ENCODE measurements at places on chromosomes 13 and 19.

GRCh38 chr13:111114362-111115060 lies 599 bp upstream of the ARHGEF7 start:
- no peak for DNase-seq

GRCh38 chr13:51675385-51675784 lies 91.1 kb downstream of the WDFY2 start:
- no peak for DNase-seq

DNA sequence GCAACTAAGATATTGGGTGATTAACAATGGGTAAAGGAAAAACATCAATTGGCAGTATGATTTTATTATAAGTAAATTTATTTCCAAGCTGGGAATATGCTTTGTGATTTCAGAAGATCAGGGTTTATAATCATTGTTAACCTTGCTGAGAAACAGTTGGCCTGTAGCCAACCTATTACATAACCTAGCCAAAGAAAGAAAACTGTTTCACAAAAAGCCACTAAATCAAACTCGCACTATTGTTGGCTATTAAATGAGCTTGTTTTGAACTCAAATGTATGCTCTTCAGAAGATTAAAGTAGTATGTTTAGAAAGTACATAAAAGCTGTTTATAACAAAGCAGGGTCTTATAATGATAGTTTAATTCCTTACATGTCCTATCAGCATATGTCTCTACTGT lies 151.7 kb downstream of the LHFPL6 start:
- no peak for DNase-seq

DNA sequence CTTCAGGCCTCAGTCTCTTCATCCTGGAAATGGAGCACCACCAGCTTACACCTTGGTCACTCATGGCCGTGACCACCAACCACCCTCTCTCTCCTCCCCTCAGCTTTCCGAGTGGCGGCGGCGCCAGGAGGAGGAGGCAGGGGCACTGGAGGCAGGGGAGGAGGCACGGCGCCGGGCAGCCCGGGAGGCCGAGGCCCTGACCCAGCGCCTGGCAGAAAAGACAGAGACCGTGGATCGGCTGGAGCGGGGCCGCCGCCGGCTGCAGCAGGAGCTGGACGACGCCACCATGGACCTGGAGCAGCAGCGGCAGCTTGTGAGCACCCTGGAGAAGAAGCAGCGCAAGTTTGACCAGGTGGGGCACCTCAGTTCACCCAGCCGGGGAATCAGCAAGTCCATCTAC lies 47.7 kb downstream of the KCNC3 start:
- DNase-seq = no peak

- DNase-seq = no peak
These were observed 627.2 kb downstream of the UQCRFS1 start for GRCh38 chr19:28585796-28586195.

- DNase-seq = no peak
These were observed 230.2 kb downstream of the TDRD3 start for GRCh38 chr13:60627071-60627686.

DNA sequence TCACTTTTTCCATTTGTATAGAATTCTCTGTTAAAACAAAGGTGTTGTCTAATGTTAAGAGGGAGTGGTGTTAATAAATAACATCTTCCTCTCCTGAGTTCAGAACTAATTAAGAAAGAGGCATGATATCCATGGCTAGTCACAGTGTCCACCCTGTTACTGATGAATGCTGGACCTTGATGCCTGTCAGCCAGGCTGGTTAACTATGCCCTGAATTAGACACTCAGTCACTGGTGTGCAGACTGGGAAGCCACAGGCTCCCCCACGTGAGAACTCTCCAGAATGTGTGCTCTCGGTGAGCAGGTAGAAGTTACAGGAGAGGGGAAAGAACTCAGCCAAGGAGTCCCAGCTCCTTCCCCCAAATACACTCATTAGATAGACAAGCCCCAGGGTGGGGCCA lies 56.1 kb upstream of the RNF113B start:
- no peak for DNase-seq

- DNase-seq = no peak
These were observed 1124.2 kb downstream of the SLITRK1 start for GRCh38 chr13:82758044-82758443.

GRCh38 chr19:45500918-45501729 lies 2.9 kb downstream of the PPM1N start:
- DNase-seq = no peak

- DNase-seq = no peak
These were observed 17.7 kb upstream of the DPY19L3 start for GRCh38 chr19:32387701-32388392.

GRCh38 chr13:35923347-35923746 lies 207.8 kb downstream of the DCLK1 start:
- DNase-seq = no peak

DNA sequence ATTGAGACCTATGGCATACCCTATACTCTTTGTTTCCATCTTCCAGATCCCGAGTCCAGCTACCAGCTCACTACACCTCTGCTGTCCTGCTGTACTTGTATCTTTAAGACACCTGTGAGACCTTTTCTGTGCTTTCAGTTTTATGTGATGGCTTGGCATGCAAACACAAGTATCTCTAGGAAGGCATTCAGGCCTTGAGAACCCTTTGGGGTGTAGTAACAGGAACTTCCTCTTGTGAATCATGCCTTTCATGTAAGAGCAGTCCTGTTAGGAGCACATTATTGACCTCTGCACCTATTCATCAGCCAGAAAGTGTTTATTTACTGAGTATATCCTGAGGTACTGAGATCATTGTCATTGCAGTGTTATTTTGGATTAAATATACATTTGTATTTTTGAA lies 87.0 kb upstream of the HTR2A start:
- no peak for DNase-seq

DNA sequence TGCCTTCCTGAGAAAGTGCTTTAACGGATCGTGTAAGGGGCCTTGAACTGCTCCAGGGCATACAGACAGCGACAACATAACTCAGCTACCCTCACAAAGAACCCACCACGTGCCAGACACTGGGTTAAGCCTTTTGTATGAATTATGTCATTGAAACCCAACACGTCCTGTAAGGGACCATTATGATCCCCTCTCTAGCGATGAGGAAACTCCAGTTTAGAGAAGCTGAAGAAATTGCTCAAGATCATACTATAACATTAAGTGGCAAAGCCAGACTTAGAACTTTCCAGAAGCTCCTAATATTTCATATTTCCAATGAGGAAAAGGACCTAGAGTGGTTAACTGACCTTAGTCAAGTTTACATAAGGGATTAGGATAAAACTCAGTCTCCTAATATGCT lies 57.0 kb upstream of the RAP2A start:
- DNase-seq = no peak

- no peak for DNase-seq
These were observed 84.7 kb downstream of the ERCC5 start for GRCh38 chr13:102930566-102930965.
